ENCODE measurements at places on chromosomes 2 and 18.

- no peak for DNase-seq
Observed at GRCh38 chr2:172574965-172575364, 19.1 kb downstream of the PDK1 start.

DNA sequence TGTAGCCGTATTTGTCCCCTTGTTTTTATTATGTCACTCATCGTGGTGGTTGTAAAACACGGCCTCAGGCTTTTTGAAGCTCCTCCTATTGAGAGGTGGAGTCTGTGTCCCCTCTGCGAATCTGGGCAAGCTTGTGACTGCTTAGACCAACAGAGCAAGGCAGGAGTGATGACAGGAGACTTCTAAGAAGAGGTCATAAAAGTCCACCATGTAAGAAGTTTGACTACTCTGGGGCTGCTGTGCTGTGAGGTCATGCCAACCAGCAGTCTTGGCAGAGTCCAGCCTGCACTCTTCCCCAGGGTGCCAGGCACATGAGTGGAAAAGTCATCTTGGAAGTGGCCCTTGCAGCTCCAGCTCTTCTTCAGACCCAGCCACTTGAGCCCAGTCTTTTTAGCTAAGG, 83.8 kb upstream of the SPTBN1 start:
- DNase-seq, result no peak

- DNase-seq, result no peak
Observed at GRCh38 chr2:223598994-223599639, 3.0 kb downstream of the SCG2 start.

- no peak for DNase-seq
Observed at GRCh38 chr2:224101820-224102630, 62.9 kb upstream of the SERPINE2 start.

- DNase-seq, result no peak
Observed at GRCh38 chr2:85675427-85675826, 7.4 kb upstream of the SFTPB start.

DNA sequence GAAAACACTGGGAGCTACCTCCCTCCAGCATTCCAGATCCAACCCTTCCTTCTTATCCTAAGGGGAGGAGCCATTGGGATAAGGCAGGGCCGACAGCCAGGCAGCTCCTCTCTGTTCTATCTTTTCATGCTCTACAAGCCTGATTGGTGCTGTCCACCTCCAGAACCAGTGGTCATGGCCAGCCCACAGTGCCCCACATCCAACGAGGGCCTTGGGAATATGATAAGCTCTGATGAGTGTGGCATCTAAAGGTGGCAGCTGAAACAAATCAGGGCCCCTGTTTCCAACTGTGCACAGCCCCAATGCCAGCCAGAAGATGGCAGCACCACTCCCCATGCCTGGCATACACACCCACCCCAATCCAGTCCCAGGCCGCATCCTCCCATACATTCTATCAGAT, 329.3 kb downstream of the C1D start:
- no peak for DNase-seq

GRCh38 chr18:70036771-70037347, 89.2 kb upstream of the CD226 start:
- DNase-seq, result no peak

DNA sequence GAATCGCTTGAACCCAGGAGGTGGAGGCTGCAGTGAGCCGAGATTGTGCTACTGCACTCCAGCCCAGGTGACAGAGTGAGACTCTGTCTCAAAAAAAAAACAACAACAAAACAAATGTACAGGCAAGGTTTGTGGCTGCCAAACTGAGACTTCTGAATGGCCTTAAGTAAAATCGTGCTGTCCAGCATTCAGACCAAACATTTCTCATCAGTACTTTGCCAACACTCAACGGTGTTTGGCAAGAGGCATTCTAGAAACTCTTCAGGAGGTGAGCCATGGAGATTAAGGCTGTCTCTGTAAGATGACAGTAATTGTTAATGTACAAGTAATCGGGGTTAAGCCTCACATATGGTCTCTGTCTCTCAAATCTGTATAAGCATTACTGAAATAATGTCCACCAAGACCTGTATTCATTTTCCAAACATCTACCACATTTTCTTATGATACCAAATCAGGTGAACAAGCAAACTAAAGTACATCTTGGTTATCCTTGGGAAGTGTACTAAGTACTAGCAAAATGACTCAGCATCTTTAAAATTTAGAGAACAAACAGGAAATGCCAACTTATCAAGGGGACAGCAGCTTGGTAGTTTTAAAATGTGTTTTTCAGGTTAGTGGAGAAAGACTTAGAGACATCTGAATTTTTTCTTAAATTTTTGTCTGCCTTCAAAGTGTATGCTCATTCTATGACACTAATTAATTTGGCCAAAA, 29.3 kb downstream of the SERPINE2 start:
- DNase-seq, result no peak

DNA sequence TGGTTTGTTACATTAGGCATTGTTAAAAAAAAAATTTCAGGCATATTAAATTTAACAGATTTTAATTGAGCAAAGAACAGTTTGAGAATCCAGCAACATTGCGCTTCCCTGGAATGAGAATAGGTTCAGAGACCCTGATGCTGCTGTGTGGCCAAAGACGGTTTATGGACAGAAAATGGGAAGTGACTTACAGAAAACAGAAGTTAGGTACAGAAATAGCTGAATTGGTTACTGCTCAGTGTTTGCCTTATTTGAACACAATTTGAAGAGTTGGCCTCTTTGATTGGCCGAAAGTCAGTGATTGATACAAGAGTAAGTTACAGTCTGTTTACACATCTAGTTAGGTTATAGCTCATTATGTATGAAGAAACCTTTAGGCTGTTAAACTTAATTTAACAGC, 6.0 kb upstream of the NEDD4L start:
- DNase-seq, result no peak

DNA sequence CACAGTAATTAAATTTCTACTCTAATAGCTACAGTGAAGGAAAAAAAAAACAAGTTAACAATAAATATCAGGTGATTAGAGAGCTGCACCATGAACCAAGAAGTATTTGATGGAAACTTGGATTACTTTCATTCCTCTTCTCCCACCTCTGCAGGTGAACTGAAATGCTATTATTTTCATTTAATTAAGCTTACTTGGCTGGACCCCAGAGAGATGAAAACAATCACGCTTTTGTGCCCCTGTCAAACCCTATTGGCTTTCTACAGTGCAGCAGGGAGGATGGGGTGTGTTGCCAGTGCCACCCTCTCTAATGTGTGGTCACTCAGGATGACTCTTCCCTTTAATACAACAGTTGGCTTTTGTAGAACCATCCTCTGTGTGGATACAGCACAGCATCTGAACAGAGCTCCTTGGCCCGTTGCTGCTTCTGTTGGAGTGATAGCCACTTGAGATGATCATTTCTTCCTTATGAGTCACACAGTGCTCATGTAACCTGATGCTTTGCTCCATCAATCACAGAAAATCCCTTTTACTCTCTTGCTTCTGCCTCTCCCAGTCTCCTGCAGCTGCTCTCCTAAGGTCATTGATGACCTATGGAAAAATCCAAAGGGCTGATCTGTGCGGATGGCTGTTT, 5.5 kb upstream of the ARL4C start:
- DNase-seq, result no peak

DNA sequence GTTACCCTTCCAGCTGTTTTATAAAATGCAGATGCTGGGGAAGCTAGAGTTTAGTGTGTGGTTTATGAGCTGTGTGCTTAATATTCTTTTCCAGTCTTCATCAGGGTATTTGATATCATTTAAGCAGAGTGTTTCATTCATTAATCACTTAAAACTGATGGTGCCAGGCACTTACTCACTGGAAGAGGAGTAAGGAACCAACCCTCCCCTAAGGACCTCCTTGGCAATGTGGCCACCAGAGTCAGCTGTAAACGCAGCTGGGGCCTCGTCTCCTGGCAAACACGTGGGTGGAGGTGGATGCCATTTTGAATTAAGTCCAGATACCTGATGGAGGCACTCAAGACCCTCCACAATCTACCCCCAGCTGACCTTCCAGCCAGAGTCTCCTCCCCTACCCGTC, 331.6 kb downstream of the CLIP4 start:
- DNase-seq, result no peak

DNA sequence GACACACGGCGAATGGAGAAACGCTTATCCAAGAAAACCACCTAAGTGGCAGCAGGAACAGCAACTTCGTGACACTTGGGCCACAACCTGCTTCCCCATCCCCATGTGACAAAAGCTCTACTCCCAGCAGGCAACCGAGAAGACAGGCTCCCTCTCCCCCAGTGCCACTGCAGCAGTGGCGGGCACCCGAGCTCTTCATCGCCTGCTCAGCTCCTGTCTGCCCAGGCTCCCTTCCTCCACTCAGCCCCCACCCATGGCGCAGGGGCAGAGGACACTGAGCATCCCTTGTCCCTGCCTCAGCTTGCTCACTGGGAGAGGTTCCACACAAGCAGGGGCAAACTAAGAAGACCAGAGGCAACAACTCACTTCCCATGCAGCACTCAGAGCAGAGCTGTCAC, 22.9 kb downstream of the SLC66A2 start:
- DNase-seq, result no peak

GRCh38 chr2:226903179-226903578, 67.3 kb downstream of the RHBDD1 start:
- DNase-seq, result no peak

All from CD4-positive, alpha-beta T cell treated with Interleukin-17A for 1 hour (primary cell).